NCI-H510A treated with DMSO at 0.1 percent for 48 hours (cell line): ENCODE measurements at places on chromosomes 2 and 18.

DNA sequence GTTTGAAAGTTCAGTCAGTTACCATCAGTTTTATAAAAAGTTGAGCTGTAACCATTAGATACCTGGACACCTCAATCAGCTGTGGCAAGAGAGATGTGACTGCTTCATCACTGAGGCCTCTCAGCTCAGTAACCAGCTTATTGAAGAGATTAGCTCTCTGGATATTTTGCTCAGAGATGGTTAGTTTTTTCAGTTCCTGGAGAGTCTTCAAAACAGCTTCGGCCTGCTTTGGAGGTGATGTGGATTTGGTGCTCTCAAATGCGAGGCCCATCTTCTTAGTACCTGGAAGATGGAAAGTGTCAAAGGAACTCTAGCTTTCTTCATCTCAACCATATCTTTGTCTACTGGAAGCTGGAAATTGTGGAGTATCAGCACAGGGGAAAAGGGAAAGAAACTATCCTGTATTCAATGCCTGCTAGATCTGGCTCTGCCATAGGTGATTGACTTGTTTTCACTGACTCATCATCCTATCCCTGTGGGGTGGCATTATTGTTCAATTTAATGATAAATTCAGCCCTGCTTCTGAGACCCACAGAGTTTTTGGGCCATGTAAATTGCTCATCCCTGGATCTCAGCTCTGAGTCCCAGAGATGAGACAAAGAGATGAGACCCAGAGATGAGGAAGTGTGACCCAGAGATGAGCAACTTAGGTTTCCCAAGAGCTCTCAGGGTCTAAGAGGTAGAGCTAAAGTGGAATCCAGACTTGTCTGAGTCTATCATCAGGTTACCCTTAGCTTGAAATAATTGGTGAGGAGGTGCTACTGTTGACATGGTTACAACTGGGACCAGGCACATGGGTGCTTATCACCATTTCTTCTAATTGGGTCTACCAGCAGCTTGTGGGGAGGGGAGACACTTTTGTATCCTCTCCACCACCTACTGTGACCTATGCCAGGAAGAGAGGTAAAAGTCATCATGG lies 10.4 kb downstream of the APOB start:
- no peak for DNase-seq

DNA sequence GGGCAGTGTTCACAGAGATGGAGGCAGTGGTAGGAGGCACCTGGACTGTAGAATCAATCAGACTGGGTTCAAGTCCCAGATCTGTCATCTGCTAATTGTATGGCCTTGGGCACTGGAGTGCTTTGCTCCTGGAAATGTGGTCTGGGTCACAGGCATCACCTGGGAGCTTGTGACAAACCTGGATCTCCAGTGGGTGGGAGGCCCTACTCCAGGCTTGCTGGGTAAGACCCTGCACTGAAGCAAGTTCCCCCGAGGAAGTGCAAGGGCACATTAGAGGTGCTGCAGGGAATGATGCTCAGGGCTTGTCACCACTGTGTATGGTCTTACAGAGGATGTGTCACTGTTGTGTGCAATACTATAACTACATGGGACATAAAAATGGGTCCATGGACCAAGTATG lies 220.5 kb upstream of the ID2 start:
- no peak for DNase-seq

DNA sequence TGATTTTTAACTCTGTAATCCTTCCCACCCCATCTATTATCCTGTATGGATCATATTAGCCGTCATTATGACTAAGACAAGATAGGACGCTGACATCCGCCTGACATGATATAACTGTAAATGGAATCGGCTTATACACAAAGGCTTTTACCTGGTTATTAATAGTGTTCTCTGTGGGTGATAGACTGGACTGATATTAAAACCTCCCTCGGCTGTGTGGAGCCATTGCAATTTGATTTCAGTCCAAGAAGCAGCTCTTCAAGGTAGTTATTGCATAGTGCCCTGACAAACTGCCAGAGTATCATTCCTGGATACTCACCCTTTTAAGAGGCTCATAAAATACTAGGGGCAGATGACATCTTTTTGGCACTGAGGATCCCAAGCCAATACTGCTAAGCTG lies 226.1 kb upstream of the HNRNPA3 start:
- DNase-seq: no peak

GRCh38 chr18:45761512-45762114 lies 37.6 kb downstream of the SLC14A1 start:
- DNase-seq: no peak

- DNase-seq: no peak
Observed at GRCh38 chr18:14912967-14913366, 165.0 kb downstream of the ANKRD30B start.

DNA sequence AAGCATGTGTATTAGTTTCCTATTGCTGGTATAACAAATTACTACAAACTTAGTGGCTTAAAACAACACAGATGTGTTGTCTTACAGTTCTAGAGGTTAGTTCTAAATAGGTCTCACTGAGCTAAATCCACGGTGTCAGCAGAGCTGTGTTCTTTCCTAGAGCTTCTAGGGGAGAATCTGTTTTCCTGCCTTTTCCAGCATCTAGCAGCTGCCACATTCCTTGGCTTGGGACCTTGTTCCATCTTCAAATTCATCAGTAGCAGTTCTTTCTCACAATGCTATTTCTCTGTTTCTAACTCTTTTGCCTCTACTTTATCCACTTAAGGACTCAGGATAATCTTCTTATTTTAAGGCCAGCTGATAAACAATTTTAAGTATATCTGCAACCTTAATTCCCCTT lies 32.2 kb upstream of the CREB1 start:
- no peak for DNase-seq
